HuH-7 (cell line): ENCODE measurements at places on chromosomes 7 and 10.

DNA sequence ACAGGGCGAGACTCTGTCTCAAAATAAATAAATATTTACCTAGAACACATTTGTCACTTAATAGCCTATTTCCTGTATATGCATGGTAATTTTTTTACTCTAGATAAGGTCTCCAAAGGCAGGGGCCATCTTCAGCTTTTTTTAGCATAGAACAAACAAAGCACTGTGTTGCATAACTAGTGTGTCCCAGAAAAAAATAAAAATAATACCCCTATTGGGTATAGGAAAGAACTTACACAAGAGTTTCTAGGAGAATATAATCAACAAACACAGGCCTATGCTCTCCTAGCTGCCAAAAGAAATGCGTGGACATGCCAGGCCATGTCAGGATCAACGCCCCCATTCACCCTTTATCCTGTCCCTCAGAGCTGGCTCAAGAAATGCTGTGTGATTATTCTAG lies 103.6 kb downstream of the PARD3 start:
- no peak for DNase-seq

GRCh38 chr7:107122486-107122911 lies 46.3 kb upstream of the HBP1 start:
- no peak for DNase-seq

- DNase-seq: no peak
Measured at GRCh38 chr10:4807761-4808507, 18.1 kb upstream of the AKR1E2 start.

GRCh38 chr7:25249772-25250171 lies 21.5 kb upstream of the NPVF start:
- peak; percentile 8 for DNase-seq

GRCh38 chr10:47379445-47379785 lies 4.7 kb downstream of the ZNF488 start:
- no peak for DNase-seq

GRCh38 chr7:157019718-157020451 lies 9.4 kb upstream of the MNX1 start:
- DNase-seq: no peak

DNA sequence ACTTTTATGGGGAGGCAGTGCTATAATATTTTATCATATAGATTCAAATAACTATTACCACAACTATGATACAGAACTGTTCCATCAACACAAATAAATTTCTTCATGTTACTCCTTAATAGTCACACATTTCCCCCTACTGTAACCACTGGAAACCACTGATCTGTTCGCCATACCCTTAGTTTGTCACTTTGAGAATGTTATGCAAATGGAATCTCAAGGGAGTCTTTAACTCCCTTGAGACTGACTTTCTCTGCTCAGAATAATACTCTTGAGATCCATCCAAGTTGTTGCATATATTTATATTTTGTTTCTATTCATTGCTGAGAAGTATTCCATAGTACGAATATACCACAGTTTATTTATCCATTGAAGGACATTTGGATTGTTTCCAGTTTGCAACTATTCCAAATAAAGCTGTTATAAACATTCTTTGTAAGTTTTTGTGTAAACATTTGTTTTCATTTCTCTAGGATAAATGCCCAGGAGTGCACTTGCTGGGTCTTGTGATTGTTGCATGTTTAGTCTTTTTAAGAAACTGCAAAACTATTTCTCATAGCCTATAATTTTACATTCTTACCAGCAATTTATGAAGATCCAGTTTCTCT lies 19.7 kb upstream of the PON2 start:
- DNase-seq: no peak

DNA sequence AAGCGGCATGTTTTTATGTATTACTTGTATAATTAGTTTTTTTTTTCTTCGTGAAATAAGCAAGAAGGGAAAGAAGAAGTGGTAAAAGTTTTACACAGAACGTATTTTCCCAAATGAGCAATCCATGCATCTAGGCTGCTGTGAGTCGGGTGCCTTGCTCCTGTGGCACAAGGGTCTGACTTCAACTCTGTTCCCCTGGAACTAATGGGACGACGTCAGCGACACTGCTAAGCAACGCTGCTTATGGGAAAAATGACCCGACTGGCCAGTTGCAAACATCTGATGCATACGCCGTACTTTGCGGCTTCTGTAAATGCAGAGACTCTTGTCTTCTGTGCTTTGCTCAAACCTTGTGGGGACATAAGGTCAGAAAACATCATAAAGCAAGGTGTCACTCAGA lies 66.3 kb downstream of the MPP7 start:
- no peak for DNase-seq

GRCh38 chr7:41459183-41459582 lies 243.7 kb downstream of the INHBA start:
- DNase-seq: no peak

DNA sequence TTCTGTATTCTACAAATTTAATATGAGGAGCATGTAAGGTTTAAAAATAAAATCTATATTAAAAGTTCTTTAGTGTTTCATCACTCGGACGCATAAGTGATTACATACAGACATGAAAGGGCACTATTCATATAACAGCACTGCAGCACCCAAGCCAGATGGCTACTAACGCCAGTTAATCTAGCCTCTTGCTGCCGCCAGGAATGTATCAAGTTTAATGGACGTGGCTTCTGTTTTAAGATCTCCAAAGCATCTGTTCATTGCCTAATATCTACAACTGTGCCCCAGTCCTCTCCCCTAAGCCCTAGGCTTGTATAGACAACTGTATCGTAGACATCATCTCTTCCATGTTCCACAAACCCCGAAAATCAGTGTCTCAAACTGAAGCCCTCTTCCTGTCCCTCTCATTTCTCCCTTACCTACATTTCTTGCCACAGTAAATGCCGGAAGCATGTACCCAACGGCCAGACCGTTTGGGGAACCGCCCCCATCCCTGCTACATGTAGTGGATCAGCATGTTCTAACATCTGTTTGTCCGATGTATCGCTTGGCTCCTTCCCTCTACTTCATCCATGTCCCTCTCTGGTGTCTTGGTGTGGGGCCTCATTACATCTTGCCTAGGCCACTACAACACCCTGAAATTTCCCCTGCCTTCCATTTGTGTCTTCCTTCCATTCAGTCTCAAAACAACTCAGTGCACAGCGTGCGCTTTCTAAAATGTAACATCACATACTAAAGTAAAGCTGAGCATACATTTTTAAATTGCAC lies 147.5 kb upstream of the RSU1 start:
- DNase-seq: no peak

DNA sequence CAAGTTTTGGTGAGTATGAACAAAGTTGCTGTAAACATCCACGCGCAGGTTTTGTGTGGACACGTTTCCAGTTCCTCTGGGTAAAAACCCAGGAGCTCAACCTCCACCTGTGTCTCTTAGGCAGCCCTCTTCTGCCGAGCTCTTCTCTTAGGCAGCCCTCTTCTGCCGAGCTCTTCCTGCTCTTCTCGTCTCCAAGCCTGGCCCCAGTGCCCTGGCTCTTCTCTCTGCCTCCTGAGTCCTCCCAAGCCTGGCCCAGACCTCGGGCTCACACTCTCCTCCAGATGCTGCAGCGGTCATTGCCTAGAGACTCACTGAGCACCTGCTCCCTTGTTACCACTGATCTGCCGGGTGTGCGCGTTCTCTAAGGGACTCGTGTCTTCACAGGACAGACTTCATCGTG lies 38.7 kb upstream of the BNIP3 start:
- DNase-seq: no peak

DNA sequence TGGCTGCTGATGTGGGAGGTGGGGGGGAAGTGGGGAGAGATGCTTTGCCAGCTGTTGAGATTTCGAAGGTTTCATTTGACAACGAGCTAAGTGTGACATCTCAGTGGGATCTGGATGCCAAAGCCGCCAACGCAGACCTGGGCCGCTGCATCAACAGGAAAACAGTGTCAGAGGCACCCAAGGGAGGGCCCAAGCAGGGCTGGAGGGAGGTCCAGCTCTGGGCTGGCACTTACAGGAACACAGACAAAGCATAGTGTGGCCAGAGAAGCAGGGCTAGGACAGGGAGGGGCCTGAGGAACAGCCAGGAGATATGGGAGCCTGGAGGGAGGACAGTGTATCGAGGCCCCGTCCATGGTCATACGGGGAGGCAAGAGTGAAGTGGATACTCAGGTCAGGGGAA lies 73.1 kb downstream of the GTF2IRD1 start:
- DNase-seq: no peak

DNA sequence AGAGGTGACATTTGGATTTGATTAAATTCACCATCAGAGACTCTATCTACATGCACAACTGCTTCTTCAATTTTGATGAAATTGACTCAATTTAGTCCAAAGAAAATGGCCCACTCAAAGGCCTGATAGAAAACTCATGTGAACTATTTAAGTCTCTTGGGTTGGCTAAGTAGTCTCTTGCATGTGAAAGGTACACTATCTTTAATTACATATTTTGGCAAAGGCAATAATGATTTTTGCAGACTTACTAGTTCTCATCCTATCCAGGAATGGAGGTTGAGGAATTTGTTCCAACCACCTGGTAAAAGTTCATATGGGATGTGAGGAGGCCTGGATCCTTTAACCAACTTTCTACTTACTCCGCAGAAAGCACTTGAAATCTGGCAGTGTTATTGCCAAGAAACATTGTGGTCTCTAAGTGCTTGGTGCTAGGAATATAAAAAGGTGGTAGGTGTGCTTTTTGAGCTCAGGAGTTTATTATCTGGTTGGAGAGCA lies 618.6 kb upstream of the MKI67 start:
- no peak for DNase-seq

GRCh38 chr10:70584366-70584765 lies 18.2 kb downstream of the PRF1 start:
- no peak for DNase-seq

- DNase-seq: no peak
Measured at GRCh38 chr7:48083114-48083830, 5.8 kb upstream of the UPP1 start.

GRCh38 chr10:113552701-113553100 lies at the start of gene HABP2:
Gene HABP2, plus strand, starts transcription at chr10:113553053. Its CDS starts 69 bp downstream, at chr10:113553122.
- DNase-seq: no peak

DNA sequence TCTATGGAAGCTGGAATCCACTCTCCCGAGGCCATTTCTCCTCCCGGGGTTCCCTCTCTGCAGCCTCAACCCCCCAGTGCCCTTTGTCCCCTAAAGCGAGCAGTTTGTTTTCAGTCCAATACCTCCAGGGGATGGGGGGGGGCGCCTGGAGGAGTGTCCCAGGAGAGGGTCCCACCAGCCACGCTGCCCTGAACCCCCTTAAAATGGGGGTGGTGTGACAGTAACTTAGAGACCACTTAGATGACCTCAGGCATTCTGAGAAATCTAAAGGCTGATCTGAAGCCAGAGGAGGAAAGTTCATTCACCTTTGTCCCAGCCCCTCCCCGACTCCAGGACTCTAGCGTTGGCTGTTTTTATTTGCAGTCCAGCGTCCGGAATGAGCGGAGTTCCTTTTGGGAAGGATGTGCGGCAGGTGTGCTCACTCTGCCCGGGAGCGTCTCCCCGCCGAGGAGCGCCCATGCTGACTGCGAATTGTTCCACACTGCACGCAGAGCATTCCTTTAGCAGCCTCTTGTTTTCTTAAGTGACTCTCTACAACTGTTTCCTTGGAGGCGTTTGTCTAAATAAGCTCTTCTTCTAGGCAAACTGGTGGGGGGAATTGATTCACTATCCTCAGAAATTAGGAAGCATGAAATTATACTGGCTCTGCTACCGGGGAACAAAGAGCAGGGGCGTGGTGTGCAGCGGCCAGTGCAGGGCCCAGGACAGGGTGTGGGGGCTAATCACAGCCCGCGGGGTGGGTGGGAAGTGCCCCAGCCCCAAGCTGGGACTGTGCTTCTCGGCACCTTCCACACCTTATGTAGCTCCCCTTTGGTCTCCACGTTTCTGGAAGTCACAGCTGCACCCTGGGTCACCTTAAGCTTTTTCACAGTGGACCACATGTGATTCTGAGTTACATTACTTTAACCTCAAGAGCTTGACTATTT lies 46.3 kb downstream of the SYPL1 start:
- DNase-seq: peak; percentile 45

- no peak for DNase-seq
Measured at GRCh38 chr7:19709249-19709578, 377 bp upstream of the POLR1F start.

- no peak for DNase-seq
Measured at GRCh38 chr7:81957517-81957916, 187.7 kb upstream of the HGF start.

DNA sequence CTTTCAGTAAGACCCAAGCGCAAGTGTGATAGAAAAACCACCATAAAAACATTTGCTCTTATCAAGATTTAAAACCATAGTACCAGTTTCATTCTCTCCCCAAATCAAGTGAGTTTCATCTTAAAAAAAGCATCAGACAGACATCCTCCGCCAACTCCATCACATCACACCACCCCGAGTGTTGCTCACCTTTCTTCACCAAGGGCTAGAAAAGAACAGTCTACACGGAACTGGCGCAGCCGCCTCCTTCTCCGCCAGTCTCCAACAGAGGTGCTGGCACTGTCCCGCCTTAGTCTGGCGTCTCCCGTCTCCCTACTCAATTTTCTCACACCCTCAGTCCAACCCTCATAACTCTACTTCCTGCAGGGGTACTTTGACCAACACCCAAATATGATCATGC lies 46.9 kb upstream of the WIPI2 start:
- no peak for DNase-seq

- DNase-seq: no peak
Measured at GRCh38 chr10:1499359-1499957, 237.9 kb downstream of the ADARB2 start.

DNA sequence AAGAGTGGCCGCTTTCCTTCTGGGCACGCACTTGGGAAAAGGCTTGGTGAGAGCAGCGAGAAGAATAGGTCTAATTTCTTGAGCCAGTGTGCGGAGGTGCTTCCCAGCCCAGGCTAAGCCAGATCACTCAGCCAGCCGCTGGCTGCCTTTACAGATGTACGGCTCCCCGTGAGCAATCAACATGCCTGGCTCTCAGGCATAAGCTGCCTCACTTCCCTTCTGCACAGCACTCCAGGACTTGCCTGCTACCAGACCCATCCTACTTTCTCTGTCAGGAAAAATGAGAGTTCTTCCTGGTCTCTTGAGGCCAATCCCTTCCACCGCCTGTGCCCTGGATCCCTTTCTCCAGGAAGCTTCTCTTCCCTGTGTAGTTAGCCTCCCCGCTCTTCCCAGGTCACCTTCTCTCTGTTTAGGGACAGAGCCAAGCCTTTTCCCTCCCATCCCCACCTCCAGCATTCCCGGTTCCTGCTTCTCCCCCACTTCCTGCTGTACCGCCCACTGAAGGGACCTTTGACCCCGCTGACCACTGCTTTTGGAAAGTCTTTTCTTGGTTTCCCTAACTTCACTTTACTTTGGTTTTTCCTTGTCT lies 1.1 kb upstream of the ACTR3C start:
- no peak for DNase-seq

DNA sequence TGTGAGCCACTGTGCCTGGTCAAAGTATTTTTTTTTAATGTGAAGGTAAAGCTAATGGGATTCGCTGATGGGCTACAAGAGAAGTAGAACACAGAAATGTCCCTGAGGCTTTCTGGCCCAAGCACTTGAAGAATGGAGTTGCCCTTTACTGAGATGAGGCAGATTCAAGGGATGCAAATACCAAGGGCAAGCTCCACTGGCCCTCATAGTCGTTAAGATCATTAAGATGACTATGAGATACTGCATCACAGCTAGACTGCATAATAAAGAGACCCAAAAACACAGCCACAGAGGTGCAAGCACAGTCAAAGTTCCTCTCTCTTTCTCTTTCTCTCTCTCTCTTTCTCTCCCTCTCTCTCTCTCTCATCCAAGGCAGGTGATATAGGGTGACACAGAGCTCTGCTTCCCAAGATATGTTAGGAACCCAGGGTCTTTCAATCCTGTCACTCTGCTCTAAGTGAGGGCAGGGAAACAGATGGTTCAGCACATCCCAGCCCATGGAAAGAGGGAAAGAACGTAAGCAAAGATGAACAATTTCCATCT lies 117.4 kb downstream of the SFMBT2 start:
- DNase-seq: no peak

- DNase-seq: no peak
Measured at GRCh38 chr10:79219322-79219957, 127.8 kb upstream of the PPIF start.
